ENCODE measurements at places on chromosomes 2 and 18.

DNA sequence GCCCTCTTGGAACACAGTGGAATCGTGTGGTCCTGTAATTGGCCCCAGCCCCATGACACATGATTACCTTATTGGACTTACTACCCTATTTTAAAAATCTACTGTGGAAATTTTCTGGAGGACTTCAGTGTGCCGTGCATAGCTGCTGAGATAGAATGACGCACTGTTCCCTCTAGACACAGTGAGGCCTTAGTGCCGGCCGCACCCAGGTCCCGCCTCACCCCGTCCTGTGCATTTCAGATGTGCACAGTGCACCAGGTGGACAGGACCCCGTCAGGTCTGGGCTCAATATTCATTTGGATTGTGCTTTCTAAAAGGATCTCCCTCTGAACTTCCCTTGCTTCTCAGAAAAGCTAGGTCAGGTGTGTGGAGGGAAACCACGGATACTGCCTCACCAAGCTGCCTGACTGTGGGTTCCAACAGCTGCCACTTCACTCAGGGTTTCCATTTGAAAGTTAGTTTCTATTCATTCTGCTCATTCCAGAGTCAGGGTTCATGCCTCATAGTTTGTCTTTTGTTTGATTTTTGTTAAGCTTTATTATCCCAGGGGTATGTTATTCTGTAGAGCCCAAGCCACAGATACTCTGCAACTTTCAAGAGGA is 155.8 kb downstream of the PTGR3 start:
- no peak for DNase-seq

- DNase-seq: no peak
These were observed 77.2 kb downstream of the LTBP1 start for GRCh38 chr2:33023728-33024500.

DNA sequence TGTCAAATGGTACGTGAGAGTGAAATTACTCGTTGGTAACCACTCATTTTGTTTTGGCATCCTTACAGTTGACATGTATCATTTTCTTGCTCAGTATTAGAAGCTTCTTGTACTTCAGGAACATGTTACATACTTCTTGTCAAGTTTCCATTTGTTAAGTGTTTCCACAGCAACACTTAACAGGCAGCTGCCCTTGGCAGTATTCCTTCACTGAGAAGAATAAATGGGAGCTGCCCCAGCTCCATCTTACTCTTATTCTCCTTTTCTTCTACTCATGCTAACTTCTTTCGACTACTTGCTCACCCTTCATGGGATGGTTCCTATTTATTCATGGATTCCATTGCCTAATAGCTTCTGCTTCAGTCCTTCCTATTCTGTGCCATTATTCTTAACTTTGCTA is 60.1 kb upstream of the TUBA3E start:
- DNase-seq: no peak

DNA sequence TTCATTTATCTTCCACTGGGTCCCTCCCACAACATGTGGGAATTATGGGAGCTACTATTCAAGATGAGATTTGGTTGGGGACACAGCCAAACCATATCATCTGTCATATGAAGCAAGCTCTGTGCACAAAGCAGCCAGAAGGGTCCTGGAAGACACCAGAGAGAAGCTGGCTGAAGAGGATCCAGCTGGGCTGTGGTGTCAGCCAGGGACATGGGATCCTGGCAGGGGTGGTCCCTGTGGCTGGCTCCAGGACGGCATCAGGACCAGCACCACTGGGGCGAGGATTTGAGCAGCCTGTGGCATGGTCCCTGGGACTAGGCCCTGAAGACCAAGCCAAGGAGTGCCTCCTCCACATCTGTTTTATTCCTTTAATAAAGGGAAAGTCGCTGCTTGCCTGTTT is 84.8 kb upstream of the HDAC4 start:
- DNase-seq: no peak

DNA sequence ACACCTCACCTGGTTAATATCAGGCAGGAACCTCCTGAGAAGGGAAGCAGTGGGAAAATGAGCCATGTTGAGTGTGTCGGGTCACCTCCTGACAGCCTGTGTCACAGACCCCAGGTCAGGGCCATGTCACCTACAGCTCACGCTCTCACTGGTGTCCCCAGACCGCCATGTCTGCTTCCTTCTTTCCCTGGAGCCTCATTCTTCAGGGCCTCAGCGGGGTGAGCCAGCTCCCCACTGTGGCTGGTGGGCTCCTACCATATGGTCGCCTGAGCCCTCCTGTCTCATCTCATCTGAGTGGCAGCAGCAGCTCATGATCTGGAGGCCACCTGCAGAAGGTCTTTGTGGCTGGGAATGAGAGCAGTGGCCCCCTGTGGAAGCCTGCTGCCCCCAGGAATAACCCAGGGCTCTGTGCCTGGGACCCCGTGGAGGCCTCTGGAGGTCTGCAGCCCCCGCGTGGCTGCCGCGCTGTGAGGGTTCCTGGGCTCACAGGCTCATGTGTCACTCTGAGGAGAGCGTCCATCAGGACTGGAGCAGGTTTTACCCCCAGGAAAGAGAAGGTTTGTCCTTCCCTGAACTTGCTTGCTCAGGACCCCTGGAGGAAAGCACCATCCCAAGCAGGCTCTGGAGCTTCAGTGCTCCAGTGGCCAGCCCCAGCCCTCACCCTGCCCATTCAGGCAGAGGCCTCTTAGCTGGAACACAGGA is 56.4 kb downstream of the FAM168B start:
- no peak for DNase-seq
